ENCODE measurements at places on chromosomes 6 and 20.
A peak's percentile ranks its signal among the peaks of the same experiment; 100 is the strongest.

GRCh38 chr20:33925867-33926266 is 67.8 kb upstream of the RALY start:
- DNase-seq, result no peak

DNA sequence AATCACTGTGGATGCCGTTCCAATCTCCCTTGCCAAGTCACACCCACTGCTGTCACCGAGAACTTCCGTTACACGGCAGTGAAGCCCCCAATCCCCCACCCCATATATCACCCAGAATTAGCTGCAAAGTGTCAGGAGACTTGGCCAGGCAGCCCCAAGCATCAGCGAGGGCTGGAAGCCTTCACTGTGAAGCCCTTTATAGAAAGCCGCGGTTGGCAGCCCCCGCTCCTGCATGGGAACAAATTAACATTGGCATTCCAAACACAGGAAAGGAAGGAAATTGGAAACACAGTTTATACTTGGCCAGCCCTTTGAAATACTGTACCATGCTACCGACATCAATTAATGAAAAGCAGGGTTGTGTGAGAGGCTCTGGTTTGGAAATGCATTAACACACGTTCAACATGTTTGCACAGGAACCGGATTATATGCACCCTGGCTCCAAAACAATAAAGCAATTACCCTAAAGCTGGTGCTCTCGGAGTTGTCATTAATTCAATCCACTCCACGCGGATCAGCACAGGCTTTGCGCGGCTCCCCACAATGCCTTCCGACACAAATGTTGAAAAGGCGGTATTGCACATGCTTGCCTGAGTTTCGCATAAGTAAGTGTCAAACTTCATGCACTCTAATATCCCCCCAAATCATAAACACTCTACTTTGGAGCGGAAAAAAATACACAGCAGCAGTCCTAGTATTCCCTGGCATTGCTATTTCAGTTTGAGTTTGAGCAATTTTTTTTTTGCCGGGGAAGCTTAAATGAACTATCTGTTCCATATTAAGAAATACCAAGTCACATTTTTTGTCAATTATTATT is 7.1 kb downstream of the BMP7 start:
- DNase-seq, result no peak

DNA sequence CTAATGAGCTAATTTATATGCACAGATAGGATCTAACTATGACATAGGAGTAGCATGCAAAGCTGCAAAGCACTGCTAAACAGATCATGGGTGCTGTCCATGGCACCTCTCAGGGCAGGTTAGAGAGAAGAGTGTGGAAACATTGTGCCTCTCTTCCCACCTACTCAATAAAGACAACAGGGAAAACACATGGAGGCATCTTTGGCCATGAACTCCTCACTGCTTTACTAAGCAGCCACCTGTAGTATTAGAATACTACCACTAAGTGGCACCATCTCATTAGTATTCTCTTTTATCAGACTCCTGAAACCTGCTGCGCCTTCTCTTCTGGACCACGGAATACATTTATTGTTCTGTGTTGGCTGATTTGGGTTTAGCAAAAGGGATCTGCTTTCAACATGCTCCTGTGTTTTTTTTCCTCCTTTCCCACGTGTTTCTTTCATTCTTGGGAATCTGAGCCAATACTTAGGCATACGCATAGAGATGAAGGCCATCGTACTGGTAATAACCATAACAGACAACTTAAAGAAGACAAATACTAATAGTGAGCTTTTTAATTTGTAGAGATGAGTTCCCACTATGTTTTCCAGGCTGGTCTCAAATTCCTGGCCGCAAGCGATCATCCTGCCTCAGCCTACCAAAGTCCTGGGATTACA is 9.4 kb upstream of the HDDC2 start:
- peak; percentile 26 for DNase-seq

DNA sequence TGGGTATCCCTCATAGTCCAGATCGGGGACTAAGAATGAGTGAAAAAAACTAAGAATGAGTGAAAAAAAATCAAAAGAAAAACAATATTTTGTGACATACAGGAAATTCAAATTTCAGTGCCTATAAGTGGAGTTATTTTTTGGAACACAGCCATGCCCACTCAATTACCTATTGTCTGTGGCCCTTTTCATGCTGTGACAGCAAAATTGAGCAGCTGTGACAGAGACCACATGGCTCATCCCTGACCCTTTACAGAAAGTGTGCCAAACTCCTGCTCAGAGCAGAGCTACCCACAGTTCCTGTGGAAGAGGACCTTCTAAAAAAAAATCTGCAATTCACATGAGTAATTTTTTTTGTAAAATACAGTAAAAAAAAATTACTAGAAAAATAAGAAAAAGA is 1.4 kb downstream of the NCR2 start:
- DNase-seq, result no peak

GRCh38 chr6:139262519-139263300 is 29.1 kb downstream of the TXLNB start:
- no peak for DNase-seq

- no peak for DNase-seq
Observed at GRCh38 chr20:45407783-45408645, at the start of gene DBNDD2. Gene DBNDD2, plus strand, starts transcription at chr20:45408289. Its CDS starts 179 bp downstream, at chr20:45408468.

- no peak for DNase-seq
Observed at GRCh38 chr6:35402856-35403191, 49.3 kb upstream of the FANCE start.

- no peak for DNase-seq
Observed at GRCh38 chr20:32386091-32386490, 28.0 kb downstream of the ASXL1 start.

DNA sequence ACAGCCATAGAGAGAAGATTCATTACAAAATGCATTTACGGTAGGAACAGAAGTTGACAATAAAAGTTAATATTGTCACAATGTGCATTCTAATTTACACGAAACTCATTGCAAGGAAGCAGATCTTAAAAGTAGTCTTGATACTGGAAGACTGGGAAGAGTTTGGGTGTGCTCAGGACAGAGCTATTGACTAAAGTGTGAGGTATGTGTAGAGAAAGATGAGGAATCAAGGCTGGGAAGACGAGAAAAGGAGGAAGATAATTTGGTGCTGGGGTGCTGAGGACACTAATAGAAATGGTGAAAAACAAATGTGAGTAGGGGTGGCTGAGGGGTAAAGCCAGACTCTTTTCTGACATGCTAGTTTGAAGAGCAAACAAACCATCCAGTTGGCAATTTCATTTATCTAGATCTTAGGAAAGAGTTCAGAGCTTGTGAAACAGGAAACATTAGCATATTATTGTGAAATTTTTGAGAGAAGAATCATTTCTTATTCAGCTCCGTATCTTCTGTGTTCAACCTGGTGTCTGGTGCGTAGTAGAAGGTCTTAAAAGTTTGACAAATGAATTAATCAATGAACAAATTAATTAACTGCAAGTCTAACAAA is 72.7 kb downstream of the ELOVL4 start:
- no peak for DNase-seq

- DNase-seq, result no peak
Observed at GRCh38 chr6:150076196-150076893, 7.4 kb upstream of the ULBP3 start.

- no peak for DNase-seq
Observed at GRCh38 chr20:62032609-62033368, 32.9 kb downstream of the TAF4 start.

GRCh38 chr6:95142101-95142500 is 435.2 kb upstream of the MANEA start:
- DNase-seq, result no peak

- DNase-seq, result no peak
Observed at GRCh38 chr6:8589941-8590729, 154.8 kb upstream of the SLC35B3 start.

DNA sequence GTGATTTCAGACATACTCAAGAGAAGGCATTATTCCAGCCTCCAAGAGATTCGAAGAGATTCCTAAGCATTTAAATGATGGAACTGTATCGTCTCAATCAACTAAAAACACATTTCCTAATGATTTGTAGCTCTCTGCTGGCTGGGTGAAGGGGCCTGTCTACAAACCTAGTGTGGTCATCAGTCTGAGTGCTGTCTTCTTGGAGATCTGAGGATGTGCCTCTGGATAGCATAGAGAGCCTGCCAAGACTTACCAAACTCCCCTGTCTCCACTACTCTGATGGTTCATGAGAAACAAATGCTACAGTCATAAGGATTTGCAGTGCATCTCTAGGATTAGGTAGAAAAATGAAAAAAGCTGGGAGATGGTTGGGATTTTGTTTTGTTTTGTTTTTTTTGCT is 176.9 kb upstream of the CITED2 start:
- no peak for DNase-seq

Measured in KG1 (cell line).